ENCODE measurements at places on chromosomes 1 and 21. TPM values are rescaled to one million over a fixed set of nuclear protein-coding genes. Genes with fewer than 3 reads are reported as not detected.

The DOP1B gene
- total RNA-seq: 12.4 TPM

DNA sequence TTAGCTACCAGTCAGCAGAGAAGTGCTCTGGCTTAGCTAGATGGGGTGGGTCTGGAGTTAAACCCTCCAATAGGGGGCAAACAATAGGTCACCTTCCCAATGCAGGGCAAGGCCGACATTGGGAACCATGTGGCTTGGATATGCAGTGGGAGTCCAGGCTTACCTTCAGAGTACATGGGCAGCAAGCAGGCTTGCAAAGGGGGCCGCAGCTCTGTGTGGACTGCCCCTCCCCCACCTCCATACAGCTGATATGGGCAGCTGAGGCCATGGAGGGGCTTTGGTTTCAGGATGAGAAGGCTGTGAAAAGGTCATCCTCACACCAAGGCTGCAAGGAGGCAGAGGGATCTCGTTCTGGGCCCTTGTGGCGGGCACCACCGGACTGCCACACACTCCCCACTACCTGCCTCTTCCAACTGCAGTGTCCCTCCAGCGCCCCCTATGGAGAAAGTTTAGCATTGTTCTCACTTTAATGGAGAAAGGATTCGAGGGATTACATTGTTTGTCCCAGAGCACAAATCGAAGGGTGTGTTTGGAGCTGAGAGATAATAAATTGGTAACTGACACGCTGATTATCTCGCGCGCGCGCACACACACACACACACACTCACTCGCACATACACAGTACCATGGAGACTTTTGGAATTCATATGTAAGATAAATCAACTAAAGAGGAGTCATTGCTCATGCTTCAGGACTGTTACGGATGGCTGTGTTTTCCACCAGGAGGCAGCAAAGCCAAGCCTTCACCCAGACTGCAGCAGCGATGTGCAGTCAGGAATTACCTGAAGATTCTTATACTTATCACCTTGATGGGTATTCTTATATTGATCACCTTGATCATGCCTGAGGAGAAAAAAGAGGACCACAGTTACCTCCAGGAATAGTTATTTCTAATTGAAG lies 7.0 kb upstream of the SMCP start:
- no peak for DNase-seq

The RPE65 gene
- not detected for total RNA-seq

The FUCA1 gene
- 27.1 TPM for total RNA-seq

The SPRR1A gene
- total RNA-seq: not detected

DNA sequence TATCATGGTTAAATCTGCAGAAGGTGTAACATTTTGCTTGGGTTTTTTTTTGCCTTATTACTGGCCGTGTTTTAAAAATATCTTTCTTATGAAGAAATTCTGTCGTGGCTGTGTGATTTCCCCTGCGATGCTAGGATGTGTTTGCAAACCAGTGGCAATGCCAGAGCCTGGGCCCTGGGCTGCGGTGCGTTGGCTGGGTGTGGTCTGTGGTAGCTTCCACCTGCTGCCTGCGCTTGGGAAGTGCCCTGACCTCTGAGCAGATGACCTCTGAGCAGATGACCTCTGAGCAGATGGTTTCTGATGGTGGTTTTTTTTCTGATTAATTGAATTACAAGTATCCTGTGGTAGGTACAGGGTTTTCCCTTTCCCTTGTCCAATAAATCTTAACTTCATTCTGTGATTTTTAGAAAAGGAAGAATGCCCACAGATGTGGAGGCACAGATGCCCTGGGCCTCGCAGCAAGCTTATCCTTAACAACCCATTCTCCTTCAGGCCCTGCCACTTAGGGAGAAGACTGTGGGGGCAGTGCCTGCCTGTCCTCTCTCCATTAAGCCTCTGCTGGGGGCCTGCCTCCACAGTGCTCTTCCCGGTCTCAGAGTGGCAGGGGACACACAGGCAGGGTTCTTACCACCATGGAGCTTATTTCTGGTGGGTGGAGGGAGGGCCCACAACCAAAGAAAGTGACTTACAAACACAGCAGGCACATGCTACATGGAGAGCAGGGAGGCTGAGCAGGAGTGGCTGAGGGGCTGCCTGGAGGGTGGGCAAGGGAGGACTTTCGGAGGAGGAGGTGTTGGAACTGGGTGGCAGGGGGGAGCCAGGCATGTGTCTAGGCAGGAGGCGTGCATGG lies 81.7 kb downstream of the PCBP3 start:
- no peak for DNase-seq

DNA sequence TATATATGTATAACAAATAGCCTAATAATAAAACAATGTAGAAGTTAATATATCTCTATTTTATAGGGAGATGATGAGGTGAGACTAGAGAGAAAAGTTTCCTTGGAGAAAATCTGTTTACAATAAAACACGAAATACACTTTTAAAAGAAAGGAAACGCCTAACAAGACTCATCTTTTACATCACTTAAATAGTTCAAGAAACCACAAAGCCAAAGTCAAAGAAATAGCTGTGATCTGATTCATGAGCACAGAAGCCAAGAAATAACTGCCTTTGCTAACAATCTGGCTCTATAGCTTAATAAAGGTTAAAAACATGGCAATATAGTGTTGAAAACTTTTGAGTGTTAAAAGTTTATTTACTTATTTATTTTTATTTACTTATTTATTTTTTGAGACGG lies 61.5 kb downstream of the TOR3A start:
- no peak for DNase-seq

DNA sequence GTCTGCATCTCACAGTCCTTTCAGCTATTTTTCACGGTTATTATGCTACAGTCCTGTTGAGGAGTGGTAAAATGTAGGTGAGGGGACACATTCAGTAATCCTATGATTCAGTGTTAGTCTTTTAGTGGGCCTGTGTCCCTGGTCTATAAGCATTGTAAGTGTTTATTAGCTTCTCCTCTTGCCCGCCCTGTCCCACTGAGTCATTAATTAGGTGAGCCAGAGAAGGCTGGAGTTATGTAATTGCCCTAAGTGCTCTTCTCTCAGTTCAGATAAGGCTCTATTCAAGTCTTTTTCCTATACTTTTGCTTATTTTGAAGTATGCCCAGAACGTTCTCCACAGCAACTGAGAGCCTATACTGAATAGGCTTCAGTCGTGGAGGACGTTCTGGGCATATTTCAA lies 76.3 kb upstream of the ZRANB2 start:
- no peak for DNase-seq

DNA sequence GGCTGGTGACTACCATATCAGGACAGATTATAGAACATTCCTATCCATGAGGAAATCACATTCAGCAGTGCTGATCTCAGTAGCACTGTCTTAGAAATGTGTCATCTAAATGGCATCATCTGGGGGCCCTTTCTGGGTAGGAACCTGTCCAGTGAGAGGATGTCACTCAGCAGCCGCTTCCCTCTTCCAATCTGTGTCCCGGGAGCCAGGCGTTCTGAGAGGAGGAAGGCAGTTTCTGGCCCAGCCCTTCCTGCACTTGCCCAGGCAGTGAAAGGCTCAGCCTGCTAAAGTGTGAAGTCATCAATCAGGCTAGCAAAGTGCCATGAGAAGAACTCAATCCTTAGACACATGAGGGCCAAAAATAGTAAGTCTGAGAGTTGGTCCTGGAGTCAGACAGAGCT lies 25.6 kb downstream of the RAB4A start:
- no peak for DNase-seq

The CD48 gene
- 0.61 TPM for total RNA-seq

The ITLN2 gene
- total RNA-seq: 0.53 TPM

- DNase-seq: no peak
Observed at GRCh38 chr1:31564606-31564989, 11.7 kb upstream of the TINAGL1 start.

DNA sequence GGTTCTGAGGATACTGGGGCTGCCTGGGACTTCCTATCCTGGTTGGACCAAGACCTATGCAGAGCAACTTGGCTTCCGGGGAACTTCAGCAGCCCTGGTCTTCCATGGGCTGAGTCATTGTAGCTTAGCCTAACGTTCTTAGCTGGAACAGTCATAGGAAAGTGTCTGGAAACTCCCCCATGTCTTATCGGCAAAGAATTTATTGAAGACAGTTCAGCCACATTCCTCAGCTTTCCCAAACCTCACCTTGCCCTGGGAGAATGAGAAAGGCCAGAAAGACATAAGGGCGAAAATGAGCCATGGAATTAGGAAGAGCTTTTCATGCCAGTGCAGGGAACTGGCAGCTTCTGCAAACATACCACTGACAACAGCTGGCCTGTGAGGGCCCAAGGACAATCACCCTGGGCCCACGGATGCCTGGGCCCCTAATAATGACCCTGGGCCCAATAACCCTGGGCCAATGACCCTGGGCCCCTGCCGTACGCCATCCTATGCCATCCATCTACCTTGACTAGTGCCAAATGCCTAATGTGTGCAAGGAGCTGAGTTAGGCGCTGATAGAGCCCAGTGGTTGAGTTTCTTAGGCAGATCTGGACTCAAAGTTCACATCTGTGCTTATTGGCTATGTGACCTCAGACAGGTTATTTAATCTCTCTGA lies 114.4 kb upstream of the GADD45A start:
- DNase-seq: no peak

GRCh38 chr1:152111515-152111968 lies 3.7 kb downstream of the TCHH start:
- no peak for DNase-seq

The FAM229A gene
- total RNA-seq: 12.3 TPM

- no peak for DNase-seq
Observed at GRCh38 chr1:43958351-43959255, 11.2 kb upstream of the DPH2 start.

DNA sequence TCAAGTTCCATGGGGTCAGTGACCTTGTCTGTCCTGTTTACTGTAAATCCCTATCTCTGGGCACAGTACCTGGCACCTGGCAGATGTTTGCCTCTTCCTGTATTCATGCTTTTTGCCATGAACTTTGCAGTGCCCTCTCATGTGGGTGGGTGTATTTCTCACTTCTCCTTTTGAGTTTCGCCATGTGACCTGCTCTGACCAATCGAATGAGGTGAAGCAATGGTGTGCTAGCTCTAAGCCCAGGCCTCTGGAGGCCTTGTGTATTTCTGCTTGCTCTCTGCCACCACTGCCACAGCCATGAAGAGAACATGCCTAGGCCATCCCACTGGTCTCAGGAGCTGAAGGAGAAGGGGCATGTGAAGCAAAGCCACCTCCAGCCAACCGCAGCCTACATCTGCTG lies 185.5 kb upstream of the ZC3H12A start:
- no peak for DNase-seq

- no peak for DNase-seq
Observed at GRCh38 chr21:44054710-44055109, 42.6 kb downstream of the TRAPPC10 start.
